ENCODE measurements at places on chromosomes 5 and 9.
A peak's percentile ranks its signal among the peaks of the same experiment; 100 is the strongest.

- DNase-seq: no peak
Observed at GRCh38 chr9:4108754-4109465, 191.0 kb downstream of the GLIS3 start.

GRCh38 chr9:4663956-4664355 lies 1.9 kb downstream of the PLPP6 start:
- DNase-seq: no peak

DNA sequence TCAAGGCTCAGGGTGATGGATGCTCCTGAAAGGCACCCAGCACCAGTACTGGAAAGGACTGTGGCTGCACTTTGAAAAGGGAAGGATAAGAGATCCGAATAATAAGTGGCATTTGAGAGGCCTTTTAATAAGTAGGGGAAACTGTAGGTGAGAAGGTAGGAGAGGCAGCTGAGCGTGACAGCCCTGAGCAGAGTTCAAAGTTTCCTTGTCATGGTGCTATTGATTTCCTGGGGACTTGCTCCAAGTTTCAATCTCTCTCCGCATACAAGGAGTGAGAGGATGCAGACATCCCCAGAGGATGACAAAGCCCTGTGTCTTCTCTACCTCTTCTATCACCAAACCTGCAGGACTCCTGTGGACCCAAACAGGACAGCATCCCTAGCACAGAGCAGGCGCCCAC lies 354.5 kb downstream of the SPOCK1 start:
- DNase-seq: no peak

- DNase-seq: peak; percentile 82
Observed at GRCh38 chr9:37913480-37914153, 9.7 kb upstream of the SLC25A51 start.

DNA sequence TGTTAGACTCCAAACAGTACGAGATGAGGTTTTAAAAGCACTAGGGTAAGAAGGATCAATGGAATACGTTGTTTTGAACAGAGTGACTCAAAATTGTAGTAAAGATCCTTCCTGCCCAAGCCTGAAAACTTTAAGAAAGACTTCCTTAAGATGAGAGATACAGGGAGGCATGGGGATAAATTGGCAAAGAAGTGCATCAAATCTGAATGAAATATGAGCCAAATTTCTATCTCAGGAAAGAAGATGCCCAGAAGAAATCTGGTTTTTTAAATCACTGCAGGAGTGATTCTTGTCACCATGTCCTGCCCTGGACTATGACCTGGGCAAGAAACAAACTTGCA lies 14.9 kb downstream of the FCN2 start:
- no peak for DNase-seq

DNA sequence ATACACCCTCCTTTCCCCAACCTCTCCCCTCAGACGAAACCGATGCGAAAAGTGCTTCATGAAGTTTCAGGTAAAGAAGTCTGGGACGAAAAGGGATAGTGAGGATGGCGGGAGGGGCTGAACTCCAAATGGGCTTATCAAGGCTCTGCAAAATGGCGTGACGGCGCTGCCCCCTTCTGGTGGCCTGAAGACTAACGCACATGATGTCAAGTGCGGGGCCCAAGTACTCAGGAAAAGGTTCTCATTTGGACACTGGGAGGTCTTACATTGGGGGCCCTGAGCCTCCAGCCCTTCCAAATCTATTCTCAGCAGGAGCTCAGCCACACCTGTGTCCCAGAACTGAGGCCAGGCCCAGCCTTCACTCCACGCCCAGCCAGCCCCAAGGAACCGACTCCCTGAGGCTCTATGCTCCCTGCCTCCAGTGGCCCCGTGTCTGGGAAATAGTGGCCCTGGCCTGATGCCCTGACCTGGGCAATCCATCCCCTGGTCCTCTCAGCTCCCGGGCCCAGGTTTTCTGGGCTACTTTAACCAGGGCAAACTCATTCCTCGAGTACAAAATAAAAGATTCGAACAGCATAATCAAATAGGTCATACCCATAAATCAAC lies 119.9 kb downstream of the KCNIP1 start:
- peak; percentile 19 for DNase-seq

GRCh38 chr9:121545875-121546423 lies 46.3 kb upstream of the GGTA1 start:
- peak; percentile 53 for DNase-seq

- no peak for DNase-seq
Observed at GRCh38 chr5:162939991-162940390, 497.4 kb upstream of the CCNG1 start.

- DNase-seq: no peak
Observed at GRCh38 chr9:98099346-98099745, 19.7 kb downstream of the TRIM14 start.

Measured in stimulated activated CD4-positive, alpha-beta T cell treated with anti-CD3 and anti-CD28 coated beads, Interleukin-1b, Interleukin-23, amount 100 ng/mL, for 4 hours (primary cell).